CD4-positive, alpha-beta memory T cell (primary cell): ENCODE measurements at places on chromosomes 13 and 19. TPM values are rescaled to one million over a fixed set of nuclear protein-coding genes. Genes with fewer than 3 reads are reported as not detected.

Gene COL4A2
- total RNA-seq, result not detected

Gene VSTM1
- not detected for total RNA-seq

Gene FGF22
- 1.9 TPM for total RNA-seq

DNA sequence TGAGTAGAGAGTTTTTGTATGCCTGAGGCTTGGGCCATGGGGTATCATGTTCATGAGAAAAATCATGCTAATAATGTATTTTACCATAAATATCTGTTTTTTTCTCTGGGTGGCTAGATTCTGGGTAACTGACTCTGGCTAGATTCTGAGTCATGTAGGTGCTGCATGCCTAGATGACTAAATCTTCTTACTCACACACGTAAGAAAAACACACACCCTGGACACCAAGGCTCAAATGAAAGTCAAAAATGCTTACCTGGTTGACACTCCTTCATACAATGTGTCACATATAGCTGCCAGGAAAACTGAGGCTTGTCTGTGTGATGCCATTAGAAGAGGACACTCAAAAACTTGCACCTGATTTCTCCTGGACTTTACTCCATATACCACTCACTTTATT lies 597.4 kb upstream of the SLITRK1 start:
- DNase-seq, result no peak

DNA sequence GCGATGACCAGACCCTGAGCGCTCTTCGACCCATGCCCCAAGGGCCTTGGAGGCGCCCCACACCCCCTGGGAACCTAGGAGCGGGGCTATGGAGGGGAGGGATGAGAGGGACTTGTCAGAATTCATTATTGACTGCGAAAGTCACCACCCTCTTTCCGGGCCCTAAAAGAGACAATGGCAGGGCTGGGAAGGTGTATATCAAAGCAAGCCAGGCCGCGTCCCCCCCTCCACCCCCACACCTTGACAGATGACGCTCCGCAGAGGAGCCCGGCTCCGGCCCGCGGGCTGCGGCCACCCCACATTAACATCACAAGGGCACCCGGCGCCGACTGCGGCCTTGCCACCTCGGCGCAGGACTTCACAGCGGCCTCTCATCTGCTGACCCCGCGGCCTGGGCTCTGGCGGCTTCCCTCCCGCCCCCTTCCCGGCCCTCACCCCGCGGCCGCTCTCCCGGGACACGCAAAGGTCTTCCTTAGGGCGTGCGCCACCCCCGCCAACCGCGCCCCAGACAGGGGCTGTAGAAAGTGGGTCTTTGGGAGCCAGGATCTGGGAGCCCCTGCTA lies 2.4 kb downstream of the CDX2 start:
- no peak for DNase-seq

DNA sequence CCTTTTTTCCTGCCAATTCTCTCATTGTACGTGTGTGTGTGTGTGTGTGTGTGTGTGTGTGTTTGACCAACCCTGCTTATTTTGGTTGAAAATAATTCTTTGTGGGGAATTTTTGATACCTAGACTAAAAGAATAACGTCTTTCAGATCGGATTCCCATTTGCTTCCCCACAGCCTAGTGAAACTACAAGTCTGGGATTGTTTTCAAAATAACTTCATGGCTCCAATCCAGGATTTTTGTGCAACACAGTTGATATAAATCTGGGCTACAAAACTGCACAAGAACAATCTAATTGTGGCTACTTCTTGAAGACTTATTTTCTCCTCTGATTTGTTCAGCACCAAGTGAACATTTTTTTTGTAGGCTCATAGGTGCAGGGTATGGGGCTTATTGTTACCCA lies 332.8 kb upstream of the MIR17HG start:
- DNase-seq, result no peak
